CD4-positive, CD25-positive, alpha-beta regulatory T cell (primary cell): ENCODE measurements at places on chromosomes 7 and 10. TPM values are rescaled to one million over a fixed set of nuclear protein-coding genes. Genes with fewer than 3 reads are reported as not detected.
A peak's percentile ranks its signal among the peaks of the same experiment; 100 is the strongest.

DNA sequence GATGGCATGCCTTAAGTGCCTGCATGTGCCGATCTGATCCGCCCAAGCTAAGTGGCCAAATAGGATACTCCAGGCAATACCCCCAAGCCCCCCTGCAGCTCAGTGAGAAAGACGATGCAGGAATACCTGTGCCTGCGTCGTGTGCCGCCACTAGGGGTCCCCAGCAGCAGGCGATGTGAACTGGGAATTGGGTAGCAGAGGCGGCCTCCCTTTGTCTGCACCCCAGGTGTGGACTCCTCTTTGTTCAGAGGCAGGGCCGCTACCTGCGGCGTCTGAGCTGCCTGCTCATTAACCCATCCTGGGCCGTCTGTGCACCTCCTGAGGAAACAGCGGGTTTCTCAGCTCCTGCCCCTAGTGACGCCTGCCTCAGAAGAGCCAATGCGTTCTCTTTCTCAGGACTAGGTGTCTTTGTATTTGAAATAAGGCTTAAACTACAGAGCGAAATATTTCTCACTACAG, 4.8 kb upstream of the CHN2 start:
- H3K36me3 ChIP-seq = no peaks in the 10 kb centered on the region
- no peaks in the 10 kb centered on the region for H3K4me1 ChIP-seq
- peaks cover 11% of the 10 kb centered on the region for H3K27me3 ChIP-seq
- H3K27ac ChIP-seq = no peak overlapping the region
- H3K4me3 ChIP-seq = no peak overlapping the region

DNA sequence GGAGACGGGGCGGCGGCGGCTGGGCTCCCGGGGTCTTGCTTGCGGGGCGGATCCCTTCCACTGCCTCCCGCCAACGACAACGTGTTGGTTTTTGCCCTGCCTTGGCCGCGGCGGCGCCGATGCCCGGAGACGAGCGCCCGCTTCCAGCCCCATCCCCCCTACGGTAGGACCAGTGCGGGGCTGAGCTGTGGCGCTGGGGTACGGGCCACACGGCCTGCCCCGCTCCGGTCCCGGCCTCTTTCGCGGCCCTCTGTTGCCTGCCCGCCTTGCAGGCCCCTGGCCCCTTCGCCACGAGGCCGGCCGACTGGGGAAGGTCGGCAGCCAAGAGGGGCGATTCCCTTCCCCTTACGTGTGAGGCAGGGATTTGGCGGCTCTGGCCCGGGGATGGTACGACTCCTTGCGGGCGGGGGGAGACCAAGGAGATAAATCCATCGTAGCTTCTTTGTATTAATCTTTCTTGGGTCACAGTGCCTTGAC, 488 bp downstream of the EIF4H start:
- peak overlapping the region; percentile 89 for H3K27ac ChIP-seq
- DNase-seq = peak; percentile 35
- no peaks in the 10 kb centered on the region for H3K27me3 ChIP-seq
- H3K36me3 ChIP-seq = peaks cover 17% of the 10 kb centered on the region

GRCh38 chr7:151893405-151893923, 16.5 kb upstream of the PRKAG2 start:
- no peaks in the 10 kb centered on the region for H3K36me3 ChIP-seq
- H3K27ac ChIP-seq = no peak overlapping the region
- H3K27me3 ChIP-seq = no peaks in the 10 kb centered on the region
- no peak for DNase-seq

The CCDC3 gene
- 0.15 TPM for total RNA-seq

The SLC18A3 gene
- not detected for total RNA-seq

DNA sequence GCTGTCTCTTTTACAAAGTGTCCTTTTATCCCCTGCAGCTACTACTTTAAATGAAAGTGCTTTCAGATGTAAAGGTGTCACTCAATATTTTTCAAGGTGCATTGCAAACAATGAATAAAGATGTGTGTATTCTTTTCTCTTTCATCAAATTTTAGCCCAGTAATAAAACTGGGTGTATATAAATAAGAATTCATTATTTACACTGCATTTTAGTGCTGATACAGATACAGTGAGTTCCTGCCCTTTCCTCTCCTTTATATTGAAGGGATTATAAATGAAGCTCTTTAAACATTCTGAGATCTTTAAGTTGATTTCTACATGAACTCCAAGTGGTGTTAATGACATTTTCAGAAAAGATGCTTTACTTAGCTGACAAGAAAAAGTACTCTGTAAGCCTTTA, 517.5 kb downstream of the PHTF2 start:
- H3K4me3 ChIP-seq = no peak overlapping the region
- H3K36me3 ChIP-seq = no peaks in the 10 kb centered on the region
- H3K27me3 ChIP-seq = no peaks in the 10 kb centered on the region
- no peak for DNase-seq

GRCh38 chr7:130697820-130698219, 11.5 kb upstream of the TSGA13 start:
- no peak overlapping the region for H3K27ac ChIP-seq
- no peak for DNase-seq
- H3K4me3 ChIP-seq = no peak overlapping the region
- H3K4me1 ChIP-seq = no peaks in the 10 kb centered on the region
- H3K36me3 ChIP-seq = no peaks in the 10 kb centered on the region
- no peaks in the 10 kb centered on the region for H3K27me3 ChIP-seq

The KLF14 gene
- total RNA-seq = not detected

DNA sequence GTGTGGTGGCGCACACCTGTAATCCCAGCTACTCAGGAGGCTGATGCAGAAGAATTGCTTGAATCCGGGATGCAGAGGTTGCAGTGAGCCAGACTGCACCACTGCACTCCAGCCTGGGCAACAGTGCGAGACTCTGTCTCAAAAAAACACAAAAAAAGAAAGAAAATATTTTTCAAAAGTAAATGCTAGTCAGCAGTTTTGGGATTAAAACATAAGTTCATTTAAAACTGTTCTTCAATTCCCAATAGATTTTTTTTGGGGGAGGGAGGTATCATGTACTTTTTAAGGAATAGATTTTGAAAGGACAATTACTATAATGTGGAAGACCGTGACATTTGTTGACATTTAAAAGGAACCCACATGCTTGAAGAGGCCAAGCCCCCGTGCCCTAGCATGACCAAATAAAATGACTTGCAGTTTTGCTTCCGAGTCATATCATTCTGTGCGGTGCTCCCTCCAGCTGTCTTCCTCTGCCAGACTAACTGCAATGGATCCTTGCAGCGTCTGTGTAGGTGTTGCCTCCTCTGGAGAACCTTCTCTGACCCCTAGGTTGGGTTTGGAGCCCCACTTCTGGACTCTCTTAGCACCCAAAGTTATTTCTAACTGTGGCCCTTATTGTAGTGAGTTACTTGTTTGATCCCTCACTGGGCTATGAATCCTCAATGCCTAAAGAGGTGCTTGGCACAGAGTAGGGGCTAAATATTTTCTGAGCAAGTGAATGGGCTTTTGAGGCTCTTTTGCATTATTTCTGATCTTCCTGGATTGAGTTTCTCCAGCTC, 17.4 kb upstream of the HPS1 start:
- DNase-seq = no peak
- no peak overlapping the region for H3K4me3 ChIP-seq
- no peaks in the 10 kb centered on the region for H3K27me3 ChIP-seq
- H3K36me3 ChIP-seq = no peaks in the 10 kb centered on the region
- H3K4me1 ChIP-seq = peaks cover 9% of the 10 kb centered on the region
- H3K27ac ChIP-seq = no peak overlapping the region

DNA sequence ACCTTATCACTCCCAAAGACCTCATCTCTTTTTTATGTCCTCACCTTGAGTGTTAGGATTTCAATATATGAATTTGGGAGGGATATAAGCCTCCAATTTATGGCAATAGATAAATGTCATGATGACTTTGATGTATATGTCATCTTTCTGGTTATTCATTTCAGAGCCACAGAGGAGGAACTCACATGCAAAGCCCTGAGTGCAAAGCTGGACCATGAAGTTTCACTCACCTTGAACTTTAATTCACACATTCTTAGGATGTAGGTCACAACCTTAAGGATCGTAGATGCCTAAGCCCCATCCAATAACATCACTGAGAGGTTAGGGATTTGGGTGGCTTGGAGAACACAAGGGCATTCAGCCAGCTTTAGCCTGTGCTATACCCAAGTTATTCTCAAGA, 81.9 kb upstream of the ZPBP start:
- H3K27me3 ChIP-seq = no peaks in the 10 kb centered on the region
- no peaks in the 10 kb centered on the region for H3K36me3 ChIP-seq
- no peaks in the 10 kb centered on the region for H3K4me1 ChIP-seq
- no peak for DNase-seq
- H3K27ac ChIP-seq = no peak overlapping the region

GRCh38 chr10:93475227-93475626, 6.9 kb downstream of the MYOF start:
- H3K4me3 ChIP-seq = no peak overlapping the region
- H3K4me1 ChIP-seq = no peaks in the 10 kb centered on the region
- no peaks in the 10 kb centered on the region for H3K27me3 ChIP-seq
- H3K27ac ChIP-seq = no peak overlapping the region
- DNase-seq = no peak

DNA sequence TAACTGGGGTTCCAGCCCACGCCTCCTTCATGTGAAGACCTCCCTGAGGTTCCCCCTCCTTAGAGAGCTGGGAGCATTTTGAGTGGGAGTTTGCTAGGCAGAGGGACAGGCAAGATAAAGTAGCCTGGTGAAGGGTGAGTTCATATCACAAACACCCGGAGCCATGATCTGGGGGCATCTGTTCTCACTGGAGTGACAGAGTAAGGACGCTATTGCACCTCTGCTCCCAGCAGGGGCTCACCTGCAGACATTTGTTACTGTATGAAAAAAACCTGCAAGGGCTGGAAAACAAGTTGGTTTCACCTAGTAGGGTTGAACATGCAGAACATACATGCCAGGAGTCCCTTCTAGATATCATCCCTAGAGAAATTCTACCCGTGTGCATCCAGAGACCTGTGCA, 88.4 kb downstream of the CARD11 start:
- peaks cover 34% of the 10 kb centered on the region for H3K4me1 ChIP-seq
- H3K27ac ChIP-seq = no peak overlapping the region
- DNase-seq = no peak
- no peaks in the 10 kb centered on the region for H3K27me3 ChIP-seq
- H3K4me3 ChIP-seq = no peak overlapping the region

The CASD1 gene
- 21.8 TPM for total RNA-seq

GRCh38 chr10:11162828-11163599, 145.3 kb downstream of the CELF2 start:
- peaks cover 8% of the 10 kb centered on the region for H3K36me3 ChIP-seq
- H3K4me3 ChIP-seq = peak overlapping the region; percentile 94
- H3K4me1 ChIP-seq = peaks cover 61% of the 10 kb centered on the region

- DNase-seq = peak; percentile 29
- no peak overlapping the region for H3K4me3 ChIP-seq
- H3K36me3 ChIP-seq = no peaks in the 10 kb centered on the region
Measured at GRCh38 chr7:140517546-140518369, 38.5 kb upstream of the MKRN1 start.

DNA sequence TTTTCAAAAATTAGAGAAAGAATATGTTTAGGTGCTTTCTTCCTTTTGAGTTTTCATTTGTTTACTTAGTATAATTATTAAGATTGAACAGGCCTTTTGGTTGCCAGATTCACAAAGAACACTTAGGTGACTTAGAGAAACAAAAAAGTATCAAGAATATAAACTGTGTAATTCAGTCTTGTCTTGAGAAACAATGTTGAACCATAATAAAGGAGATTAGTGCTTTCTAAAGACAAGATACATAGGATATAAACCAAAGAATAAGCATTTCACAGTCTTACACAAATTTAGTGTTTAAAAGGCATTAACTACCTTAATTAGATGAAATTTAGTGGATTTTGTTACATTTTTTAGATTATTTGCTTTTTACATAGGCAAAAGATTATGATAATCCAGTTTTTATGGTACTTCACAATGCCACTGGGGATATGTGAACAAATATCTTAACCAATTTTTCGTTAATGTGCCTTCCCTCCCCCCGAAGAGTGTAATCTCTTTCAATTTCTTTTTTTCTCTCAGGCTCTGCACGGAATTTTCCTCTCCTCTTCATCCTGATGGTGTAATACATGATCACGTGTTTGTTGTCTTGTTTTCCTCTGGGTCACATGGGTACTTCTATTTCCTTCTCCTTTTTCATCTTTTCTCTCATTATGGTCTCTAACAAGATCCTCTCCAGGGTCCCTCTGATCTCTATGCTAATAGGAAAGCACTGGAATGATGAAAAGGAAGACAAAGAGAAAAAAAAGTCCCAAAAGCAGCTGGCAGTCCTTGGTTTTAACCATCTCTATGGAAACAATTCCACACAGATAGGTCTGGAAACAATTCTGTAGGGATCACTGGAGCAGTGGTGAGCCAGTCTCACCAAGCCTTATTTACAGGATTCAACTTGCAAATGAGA, 3.7 kb upstream of the HNRNPH3 start:
- H3K36me3 ChIP-seq = no peaks in the 10 kb centered on the region
- H3K4me1 ChIP-seq = peaks cover 7% of the 10 kb centered on the region
- H3K4me3 ChIP-seq = peak overlapping the region; percentile 18

DNA sequence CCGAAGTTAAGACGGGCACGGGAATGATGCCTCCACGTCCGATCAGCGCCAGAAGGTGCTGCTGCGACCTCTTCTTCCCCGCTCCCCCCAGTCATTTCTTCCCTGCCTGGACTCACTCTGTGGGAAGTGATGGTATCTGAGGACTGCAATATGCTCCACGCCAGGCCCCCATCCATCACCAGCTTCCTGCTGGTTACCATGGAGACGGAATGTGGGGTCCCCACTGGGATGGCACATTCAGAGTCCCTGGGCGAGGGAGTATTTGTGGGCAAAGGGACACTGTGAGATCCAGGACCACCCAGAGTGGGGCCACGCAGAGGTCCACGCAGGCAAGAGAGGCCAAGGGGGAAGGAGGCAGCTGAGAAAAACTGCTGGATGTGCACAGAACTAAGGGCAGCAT, 39.7 kb downstream of the CARD11 start:
- peaks cover 32% of the 10 kb centered on the region for H3K36me3 ChIP-seq
- H3K4me1 ChIP-seq = peaks cover 2% of the 10 kb centered on the region
- H3K4me3 ChIP-seq = no peak overlapping the region
- DNase-seq = no peak
- no peak overlapping the region for H3K27ac ChIP-seq

DNA sequence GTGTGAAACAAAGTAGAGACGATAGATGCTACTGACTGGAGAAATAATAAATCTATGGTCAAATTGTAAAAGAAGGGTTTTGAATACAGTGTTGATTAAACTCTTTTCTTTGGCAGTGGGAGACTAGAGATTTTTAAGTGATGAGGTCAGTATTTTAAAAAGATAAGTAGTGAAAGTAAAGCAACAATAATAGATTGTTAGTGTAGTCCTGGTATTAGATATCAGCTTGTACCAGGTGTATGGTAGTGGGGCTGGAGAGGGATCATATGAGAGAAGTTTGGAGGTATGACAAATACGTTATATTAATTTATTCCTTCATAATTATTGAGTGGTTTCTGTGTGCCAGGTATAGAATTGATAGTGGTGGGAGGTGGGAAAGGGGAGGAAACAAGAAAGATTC, 25.2 kb downstream of the PHTF2 start:
- no peaks in the 10 kb centered on the region for H3K27me3 ChIP-seq
- H3K4me3 ChIP-seq = no peak overlapping the region
- H3K4me1 ChIP-seq = peaks cover 26% of the 10 kb centered on the region
- H3K27ac ChIP-seq = no peak overlapping the region

DNA sequence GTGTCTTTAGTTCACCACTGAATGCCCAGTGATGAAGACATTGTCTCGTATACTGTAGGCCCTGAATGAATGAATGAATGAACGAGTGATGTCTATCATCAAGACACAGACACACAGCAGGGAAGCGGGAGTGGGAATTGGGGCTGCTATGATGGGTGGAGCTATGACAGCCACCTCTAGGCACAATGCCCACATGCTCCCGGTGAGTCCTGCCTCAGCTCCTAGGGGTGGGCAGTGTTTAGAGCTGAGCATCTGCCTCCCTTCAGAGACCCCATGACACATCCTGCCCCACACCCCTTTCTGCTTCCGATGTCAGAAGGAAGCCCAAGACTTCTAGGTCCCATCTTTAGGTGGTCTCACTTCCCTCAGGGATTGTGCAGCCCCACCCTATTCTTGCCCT, 714.1 kb downstream of the PARD3 start:
- no peaks in the 10 kb centered on the region for H3K36me3 ChIP-seq
- H3K27ac ChIP-seq = no peak overlapping the region
- no peak for DNase-seq
- no peaks in the 10 kb centered on the region for H3K27me3 ChIP-seq
- no peak overlapping the region for H3K4me3 ChIP-seq
